Stimulated activated CD4-positive, alpha-beta T cell treated with anti-CD3 and anti-CD28 coated beads, Interleukin-12 subunit alpha, Interleukin-12 subunit beta, amount 100 ng/mL, for 24 hours (primary cell): ENCODE measurements at places on chromosomes 4 and X.

- DNase-seq, result no peak
Observed at GRCh38 chrX:4091046-4091760, 377.8 kb upstream of the PRKX start.

DNA sequence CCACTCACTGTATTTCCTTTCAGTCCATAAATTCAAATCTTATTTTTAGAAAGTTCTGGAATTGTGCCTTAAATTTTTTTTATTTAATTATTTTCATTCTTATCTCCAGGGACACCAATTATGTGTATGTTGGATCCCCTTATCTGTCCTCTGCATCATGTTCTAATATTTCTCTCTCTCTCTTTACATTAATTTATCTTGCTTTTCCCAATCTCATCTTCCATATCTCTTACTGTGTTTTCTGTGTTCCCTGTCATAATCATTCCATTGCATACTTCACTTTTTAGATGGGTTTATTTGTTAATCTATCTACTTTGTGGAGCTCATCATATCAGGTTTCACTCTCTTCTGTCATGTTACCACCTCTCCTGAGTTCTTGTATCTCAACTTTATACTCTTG is 37.4 kb downstream of the PPP2R2C start:
- no peak for DNase-seq

DNA sequence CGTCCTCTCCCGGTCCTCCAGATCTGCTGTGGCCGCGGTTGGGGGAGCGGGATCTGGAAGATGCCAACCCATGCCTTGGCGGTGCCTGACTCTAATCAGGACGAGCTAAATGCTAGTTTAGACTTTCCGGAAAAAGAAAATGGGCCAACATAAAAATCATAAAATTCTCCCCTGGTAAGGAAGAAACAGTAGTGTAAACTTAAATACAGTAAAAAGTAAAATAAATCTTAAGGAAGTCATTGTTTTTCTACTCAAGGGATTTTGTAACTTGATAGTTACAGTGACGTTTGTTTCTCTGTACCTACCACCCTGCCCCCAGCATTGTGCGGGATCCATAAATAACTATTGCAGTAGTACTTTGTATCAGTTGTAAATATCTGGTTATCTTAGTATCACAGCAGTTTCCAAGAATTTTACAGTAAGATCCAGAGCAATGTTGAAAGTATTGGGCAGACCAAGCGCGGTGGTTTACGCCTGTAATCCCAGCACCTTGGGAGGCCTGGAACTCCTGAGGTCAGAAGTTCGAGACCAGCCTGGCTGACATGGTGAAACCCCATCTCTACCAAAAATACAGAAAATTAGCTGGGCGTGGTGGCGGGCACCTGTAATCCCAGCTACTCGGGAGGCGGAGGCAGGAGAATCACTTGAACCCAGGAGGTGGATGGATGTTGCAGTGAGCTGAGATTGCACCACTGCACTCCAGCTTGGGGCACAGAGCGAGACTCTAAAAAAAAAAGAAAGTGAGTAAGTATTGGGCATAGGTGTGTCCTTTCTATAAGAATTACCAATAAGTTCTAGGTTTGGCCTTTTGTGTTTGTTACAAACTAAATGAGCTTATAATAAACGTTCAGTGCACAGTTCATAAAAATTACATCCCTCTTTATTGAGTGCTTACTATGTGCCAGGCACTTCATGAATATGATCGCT is 1.0 kb upstream of the PLA2G12A start:
- no peak for DNase-seq

- DNase-seq, result no peak
Observed at GRCh38 chrX:5958523-5958922, 270.1 kb downstream of the NLGN4X start.

DNA sequence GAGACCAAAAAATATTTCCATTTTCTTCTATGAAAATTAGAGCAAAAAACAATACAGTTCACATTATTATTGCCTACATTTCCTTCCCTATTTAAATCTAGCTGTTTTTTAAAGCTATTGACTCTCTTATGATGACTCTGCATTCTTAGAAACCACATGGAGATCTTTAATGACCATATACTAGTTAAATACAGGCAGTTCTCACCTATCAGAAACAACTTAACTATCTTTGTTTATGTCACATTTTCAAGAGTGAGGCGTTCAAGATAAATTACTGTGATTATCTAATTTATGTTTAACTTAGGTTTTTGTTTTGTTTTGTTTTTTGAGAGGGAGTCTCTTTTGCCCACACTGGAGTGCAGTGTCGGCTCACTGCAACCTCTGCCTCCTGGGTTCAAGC is 3.0 kb downstream of the CISD2 start:
- no peak for DNase-seq

DNA sequence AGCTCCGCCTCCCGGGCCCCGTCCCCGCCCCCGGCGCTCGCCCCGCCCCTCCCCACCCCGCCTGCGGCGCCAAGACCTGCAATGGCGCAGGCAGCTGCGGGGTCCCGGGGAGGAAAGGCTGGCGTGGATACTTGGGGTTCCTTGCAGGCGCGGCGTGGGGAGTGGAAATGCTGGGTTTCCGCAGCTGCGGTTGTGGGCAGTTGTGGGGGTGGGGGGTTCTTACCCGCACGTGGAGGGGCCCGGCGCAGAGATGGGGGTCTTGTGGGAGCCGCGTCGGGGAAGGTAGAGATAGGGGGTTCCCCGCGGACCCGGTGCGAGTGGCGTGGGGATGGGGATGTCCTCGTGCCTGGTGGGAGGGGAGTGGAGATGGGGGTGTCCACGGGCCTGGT is 680 bp upstream of the ASMTL start:
- DNase-seq, result no peak

DNA sequence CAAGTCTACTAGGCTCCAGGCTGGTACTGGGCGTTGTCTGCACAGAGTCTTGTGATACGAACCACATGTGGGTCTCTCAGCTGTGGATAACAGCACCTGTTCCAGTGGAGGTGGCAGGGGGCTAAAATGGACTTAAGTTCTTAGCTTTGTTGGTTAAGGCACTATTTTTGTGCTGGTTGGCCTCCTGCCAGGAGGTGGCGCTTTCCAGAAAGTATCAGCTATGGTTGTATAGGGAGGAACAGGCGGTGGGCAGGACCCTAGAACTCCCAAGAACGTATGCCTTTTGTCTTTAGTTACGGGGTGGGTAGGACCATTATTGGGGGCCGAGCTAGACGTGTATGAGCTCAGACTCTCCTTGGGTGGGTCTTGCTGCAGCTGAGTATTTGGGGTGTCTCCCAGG is 1138.4 kb downstream of the PCDH19 start:
- no peak for DNase-seq

DNA sequence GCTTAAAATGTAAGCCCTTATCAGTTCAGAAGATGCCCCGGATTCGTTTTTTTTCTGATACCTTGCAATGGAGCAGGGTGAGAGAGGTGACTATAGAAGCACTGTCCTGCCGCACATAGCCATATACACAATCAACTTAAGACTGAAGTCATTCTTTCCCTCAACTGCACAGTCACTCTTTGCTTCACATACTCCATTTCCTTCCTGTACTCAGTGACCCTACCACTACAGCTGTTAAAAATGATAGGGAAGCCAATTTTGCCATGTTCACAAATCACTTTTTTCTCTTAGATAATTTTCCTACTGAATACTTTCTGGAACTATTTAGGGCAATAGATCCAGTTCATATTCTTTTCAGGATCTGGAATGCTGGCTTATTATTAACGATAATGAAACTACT is 300.0 kb downstream of the ANK2 start:
- no peak for DNase-seq

DNA sequence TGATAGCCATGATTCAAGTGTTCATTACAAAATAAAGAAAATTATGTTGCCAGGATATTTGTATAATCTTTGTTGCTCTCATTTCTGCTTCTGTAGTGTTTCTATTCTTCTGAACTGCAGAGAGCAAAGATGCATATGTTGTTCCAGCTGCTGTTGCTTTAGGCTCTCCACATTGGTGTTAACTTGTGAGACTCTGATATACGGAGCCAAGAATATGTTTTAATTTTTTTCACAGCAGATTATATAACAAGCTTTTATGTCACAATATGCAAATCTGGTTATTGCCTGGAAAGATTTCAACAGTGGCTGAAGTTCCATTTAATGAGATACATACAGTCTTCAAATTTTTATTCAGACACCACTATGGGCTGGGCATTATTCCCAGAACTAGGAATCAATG is 655.0 kb downstream of the GRXCR1 start:
- no peak for DNase-seq

DNA sequence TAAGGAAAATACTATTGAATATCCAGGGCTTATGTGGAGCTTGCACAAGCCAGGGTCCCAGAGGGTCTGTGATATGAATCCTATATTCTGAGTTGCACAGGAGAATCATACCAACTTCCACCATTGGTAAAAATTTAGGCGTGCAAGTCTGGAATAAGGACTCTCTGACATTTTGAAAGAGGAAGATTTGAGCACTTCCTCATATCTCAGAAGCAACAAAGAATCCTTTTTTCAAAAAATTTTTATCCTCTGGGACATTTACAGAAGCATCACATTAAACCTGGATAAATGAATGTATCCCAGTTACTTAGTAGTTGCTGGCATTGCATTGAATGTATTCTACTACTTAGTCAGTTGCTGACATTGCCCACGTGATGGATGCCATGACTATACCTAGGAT is 24.2 kb upstream of the CAMK2D start:
- DNase-seq, result no peak

GRCh38 chr4:68871809-68872642 is 56.2 kb downstream of the UGT2B10 start:
- no peak for DNase-seq

DNA sequence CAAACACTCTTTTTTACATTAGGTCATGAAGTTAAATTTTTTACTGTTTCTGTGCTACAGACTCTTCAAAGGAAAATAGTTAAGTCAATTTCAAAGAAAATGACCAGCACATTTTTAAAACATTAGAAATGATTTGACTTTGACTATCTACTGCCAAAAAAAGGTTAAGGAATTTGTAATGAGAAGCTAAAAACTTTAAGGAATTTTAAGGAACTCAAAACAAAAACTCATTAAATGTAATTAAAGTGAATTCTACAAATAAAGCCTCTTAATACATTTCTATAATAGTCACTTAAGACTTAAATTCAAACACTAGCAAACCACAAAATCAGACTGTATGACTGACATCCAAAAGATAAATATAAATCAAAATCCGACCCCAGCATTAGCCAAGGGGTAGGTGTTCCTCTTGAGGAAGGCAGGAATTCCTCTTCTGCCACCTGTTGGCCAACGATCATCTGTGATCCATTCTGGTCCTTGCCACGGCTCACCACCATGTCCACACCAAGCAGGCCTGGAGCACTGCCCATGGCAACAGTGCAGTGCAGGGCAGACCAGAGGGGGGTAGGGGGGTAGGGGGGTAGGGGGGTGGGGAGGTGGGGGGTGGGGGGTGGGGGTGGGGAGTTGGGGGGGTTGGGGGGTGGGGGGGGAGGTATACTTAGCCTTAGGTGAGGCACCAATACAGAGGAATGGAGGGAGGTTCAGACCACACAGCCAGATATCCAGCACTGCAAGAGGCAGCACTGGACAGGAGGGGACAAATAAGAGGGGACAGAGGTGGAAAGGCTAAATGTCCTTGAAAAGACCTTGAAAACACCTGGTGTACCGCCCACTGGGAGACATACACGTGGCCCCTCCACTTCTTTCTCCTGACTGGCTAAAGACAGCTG is 287.4 kb downstream of the CHIC1 start:
- no peak for DNase-seq

GRCh38 chr4:54661169-54661568 is 3.4 kb downstream of the KIT start:
- DNase-seq, result no peak

- DNase-seq, result no peak
Observed at GRCh38 chr4:140738139-140738538, 18.0 kb downstream of the TBC1D9 start.

DNA sequence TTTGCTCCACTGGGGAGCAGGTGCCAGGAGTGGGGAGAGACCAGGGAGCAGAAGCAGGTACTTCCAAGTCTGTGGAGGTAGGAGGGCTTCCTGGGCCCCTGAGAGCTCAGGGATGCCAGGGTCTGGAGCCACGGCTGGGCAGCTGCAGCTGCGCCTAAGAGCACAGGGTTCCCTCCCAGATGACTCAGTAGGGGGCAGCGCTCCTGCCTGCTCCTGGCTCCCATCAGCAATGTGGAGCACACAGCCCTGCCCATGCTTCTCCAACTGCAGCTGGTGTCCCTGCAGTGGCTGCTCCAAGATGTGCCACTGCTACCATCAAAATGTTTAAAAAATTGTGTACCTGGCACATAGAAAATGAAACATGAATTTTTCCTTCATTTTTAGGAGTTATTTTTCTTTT is 1028.2 kb downstream of the PCDH7 start:
- no peak for DNase-seq

GRCh38 chr4:48683784-48684666 is 96.1 kb downstream of the FRYL start:
- DNase-seq, result no peak

DNA sequence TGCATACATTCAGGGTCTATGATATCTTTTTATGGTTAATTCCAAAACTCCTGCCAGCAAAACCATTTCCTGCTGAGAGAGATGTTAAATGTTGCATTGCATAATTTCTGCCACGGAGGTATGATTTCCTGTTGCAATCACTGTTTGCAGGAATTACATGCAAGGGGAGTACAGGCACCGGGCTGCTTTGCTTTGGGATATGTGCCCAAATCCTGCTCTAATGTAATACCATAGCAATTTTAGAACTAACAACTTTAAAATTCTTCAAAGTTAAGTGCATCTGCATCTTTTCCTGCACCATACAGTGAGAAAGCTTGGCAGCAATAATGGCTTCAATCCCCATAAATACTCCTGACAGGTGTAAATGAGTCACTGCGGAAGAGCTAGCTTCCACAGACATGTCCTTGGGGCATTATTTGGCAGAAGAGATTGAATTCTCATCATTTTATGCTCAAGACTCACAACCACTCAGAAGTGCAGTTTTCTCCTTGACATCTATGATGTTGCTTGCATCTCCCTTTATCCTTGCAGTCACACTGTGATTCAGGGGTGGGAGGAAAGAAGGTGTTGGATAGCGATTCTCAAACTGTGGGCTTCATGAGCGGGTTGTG is 29.6 kb downstream of the TRIM2 start:
- DNase-seq, result no peak

DNA sequence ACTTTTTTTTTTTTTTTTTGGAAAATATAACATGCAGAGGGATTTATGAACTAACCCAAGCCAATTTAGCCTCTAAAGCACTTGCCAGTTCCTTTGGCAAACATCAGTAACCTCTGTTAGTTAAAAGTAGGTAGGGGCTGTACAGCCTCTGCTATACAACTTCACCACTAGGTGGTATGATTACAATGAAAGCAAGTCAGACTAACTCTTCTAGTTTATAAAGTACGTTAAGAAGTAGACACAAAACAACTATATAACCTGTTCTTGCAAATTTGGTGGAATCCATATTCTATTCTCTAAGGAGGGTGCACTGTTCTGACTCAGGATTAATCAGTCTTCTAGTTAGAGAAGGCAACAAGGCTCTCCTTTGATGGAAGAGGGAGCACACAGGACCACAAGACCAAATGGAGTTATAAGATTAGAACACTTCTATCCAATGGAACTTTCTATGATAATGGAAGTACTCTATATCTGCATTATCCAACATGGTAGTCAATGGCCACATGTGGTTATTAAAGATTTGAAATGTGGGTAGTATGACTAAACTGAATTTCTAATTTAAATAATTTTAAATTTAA is 12.8 kb downstream of the AIMP1 start:
- DNase-seq, result no peak
